ENCODE measurements at places on chromosomes 7 and 10.

DNA sequence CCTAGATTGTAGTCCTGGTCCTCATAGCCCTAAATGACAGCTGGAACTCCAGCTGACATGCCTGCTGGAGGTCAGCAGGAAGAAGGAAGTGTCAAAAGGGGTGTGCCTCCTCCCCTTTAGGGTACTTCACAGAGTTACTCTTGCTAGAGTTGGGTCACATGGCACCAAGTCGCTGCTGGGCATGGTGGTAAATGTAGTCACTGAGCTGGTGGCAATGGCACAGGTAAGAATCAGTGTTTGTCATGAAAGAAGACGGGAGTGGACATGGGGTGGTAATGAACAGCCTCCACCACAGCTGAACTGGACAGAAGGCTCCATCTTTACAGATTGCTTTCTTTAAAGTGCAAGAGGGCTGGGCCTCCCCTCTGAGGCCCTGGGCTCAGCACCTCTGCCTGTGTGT lies 122.3 kb downstream of the ACTR3B start:
- ATAC-seq, result no peak

DNA sequence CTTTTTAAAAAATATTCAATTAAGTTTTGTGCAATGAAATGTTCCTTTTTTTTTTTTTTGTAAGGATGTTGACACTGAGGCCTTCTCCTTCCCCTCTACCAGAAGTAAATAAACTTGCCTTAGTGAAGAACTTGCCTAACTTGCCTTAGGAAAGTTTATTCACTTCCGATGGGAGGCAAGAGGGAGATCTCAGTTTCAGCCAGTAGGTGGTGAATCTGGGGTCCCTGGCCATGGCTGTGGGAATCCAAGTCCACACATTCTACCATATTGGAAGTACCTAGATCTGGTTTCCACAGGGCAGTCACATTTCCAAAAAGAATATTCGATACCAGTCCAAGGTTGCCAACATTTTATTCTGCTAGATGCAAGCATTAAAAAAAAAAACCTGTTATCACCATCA lies 270.9 kb downstream of the CCSER2 start:
- no peak for ATAC-seq

DNA sequence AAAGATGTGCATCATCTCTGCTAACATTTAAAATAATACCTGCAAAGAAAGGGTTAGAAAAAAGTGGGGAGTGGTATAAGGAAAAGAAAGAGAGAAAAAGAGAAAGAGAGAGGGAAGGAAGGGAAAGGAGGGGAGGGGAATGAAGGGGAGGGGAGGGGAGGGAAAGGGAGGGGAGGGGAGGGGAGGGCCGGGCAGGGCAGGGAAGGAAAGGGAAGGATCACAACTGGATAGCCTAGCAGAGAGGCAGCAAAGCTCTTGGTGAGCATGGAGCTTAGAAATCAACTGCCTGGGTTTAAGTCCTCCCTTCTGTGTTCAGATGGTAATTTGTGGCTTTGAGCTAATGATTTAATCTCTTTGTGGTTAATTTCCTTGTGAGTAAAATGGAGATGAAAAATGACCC lies 5.4 kb upstream of the FAM237B start:
- no peak for ATAC-seq

- ATAC-seq, result no peak
These were observed 175.6 kb upstream of the VWC2 start for GRCh38 chr7:49597805-49598204.

GRCh38 chr10:38600696-38601095 lies 506.6 kb downstream of the ZNF37A start:
- ATAC-seq, result no peak

GRCh38 chr7:137593115-137593711 lies 249.7 kb upstream of the PTN start:
- no peak for ATAC-seq

GRCh38 chr10:55263327-55263726 lies 462.3 kb upstream of the PCDH15 start:
- ATAC-seq, result no peak

DNA sequence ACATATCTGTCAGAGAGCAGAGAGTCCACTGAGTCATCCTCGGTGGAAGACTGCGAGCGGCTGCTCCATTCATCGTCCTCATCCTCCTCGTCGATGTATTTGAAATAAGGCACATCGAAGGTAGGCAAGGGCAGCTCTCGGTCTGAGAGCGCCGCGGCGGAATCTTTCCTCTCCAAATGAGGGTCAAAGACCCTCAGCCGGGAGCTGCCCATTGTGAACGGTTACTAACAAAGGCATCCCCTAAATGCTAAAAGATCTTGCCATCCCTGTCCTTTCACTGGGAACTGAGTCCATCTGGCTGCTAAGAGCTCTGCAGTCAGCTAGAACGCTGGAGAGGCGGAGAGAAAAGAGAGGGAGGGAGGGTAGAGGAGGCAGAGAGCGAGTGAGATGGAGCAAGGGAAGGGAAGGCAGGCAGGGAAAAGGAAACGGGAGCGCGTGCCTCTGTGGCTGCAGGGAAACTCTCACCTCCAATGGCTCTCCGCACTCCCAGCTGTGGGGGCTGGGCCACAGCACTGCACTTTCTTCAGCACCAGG lies 163.4 kb downstream of the RAPGEF5 start:
- no peak for ATAC-seq

DNA sequence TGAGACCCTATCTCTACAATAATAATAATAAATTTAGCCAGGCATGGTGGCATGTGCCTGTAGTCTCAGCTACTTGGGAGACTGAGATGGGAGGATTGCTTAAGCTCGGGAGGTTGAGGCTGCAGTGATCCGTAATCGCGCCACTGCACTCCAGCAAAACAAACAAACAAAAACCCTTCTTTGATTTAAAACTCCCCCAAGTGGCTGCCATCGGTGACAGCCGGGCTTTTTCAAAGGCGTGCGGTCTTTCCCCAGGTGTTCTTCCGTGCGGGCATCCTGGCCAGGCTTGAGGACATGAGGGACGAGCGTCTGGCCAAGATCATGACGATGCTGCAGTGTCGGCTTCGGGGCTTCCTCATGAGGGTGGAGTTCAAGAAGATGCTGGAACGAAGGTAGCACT lies 1.9 kb upstream of the MYH16 start:
- ATAC-seq, result no peak

DNA sequence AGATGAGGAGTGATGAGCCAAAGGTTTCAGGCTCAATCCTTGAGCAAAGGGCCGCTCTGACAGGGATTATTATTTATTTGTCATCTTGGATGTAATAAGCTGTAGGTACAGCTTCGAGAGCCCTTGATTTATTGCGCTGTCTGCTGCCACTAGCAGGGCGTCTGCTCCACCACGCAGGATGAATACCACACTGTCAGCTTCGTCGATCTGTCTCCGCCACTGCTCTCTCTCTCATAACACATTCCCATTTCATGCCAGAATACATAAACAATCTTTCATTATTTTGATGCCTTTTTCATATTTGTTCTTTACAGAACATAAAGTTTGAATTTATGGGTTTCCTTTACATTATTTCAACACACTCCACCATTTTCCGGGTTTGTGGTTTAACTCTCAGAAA lies 276.6 kb downstream of the LRMDA start:
- no peak for ATAC-seq

DNA sequence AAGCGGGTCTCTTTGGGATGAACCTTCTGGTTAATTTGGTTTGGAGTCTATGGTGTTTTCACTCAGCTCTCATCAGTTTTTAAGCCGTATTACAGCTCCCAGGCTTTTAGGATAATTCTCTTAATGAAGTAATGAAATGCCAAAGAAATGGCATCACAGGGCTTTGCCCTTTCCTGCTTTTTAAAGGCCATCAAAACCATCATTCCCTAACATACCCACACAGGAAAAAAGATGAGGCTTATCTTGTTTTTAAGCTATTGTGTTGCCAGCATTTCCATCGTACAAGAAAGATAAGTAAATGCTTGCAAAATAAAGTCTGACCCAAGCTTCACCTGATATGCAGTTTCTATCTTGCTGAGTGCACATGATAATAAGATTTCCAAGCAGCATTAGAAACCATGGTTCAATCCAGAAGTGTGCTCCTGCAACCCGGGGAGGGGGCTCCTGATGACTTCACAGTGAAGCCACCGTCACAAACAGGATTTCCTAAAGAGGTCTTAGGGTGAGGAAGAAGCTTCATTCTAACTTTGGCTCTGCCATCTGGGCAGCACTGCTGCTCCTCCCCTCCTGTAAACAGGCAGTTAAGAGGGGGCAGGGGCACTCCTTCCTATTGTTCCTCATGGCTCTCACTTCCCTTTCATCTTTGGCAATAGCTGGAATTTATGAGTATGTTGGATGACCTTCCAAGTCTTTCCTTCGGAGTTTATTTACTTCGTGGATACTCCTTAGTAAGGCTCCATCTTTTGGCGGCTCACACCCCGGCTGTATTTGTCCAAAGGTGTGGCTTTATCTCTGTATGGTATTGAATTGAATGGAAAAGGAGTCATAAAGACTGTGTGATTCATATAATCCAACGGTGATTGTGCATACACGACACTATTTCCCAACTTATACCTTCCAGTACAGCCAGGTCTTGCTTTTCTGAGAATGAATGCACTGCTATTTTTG lies 55.2 kb upstream of the FAM133B start:
- ATAC-seq, result peak; percentile 44

DNA sequence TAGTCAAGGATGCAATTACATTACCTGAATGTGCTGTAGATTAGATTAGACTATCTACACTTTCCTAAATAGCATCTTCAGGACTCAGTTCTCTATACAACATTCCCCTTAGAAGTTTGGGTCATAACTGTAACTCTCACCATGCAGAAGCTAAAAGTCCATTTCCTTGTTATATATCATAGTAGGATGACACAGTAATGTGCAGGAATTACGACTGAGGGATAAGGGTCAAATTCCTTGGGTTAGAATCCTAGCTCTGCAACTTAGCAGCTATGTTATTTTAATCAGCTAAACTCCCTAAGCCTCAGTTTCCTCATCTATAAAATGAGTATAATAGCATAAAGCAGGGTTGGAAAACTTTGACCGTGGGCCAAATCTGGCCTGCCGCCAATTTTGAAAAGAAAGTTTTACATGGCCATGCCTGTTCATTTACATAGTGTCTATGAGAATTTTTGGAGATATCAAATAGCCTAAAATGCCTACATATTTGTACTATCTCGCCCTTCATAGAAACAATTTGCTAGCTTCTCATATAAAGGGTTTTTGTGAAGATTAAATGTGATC lies 14.8 kb downstream of the NRCAM start:
- ATAC-seq, result no peak

- ATAC-seq, result no peak
These were observed 34.5 kb upstream of the EGR2 start for GRCh38 chr10:62850646-62851045.

DNA sequence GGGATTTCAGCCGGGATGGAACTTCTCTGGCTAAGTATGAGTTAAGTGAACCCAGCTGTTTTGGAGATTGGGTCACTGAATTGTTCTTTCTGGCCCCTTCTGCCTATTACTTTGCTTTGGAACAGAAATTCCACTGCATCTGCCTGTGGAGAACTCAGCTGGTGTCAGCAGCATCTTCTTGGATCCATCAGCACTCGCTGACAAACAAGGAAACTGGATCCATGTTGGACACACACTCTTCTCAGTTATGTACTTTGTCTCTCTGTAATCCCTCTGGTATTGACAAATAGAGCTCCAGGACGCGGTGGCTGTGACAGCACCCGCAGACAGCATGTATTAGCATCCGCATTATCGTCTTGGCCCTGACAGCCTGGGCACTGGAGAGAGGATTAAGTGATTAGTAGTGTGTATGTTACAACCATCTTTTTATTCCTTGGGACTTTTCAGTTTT lies 73.0 kb upstream of the BMPER start:
- peak; percentile 65 for ATAC-seq

- ATAC-seq, result peak; percentile 83
These were observed 236.8 kb downstream of the FRMD4A start for GRCh38 chr10:14093730-14094484.

- ATAC-seq, result no peak
These were observed 152.3 kb upstream of the STEAP4 start for GRCh38 chr7:88458946-88459345.

DNA sequence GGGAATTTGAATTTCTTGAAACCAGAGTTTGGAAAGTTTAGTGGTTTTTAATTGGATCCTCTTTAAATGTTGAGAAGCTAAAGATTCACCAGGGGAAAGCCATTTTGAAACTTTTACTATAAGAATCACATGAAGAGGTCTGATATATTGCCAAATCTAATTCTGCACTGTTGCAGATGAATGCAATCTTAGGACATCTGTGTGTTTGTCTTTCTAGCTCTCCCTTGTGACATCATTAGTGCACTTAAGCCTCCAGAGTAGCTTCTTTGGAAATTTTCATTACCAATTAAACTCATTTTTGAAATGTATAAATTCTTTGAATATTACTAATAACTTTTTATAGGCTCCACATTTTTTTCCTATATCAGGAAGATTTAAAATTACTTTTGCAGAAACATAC lies 160.2 kb downstream of the BICC1 start:
- peak; percentile 34 for ATAC-seq

DNA sequence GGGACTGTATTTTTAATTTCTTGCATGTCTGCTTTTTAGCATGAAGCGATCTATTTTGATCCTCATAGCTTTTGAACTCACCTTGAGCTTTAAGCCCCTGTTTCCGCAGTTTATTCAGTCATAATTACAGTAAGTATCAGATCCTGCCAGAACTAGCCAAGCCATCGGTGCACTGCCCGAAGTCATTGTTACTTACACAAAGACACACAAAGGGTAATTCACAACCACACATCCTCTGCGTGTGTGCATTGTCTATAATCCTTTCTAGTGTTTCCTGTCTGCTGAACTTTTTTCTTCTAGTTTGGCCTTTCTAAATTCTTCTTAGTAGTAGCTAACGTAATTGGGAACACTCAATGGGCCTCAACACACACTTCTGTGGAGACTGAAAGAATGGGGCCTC lies 133.0 kb downstream of the SFMBT2 start:
- no peak for ATAC-seq

- no peak for ATAC-seq
These were observed 297.2 kb upstream of the KAT6B start for GRCh38 chr10:74529205-74529604.

GRCh38 chr7:103025341-103025740 lies 49.3 kb downstream of the FBXL13 start:
- ATAC-seq, result no peak

GRCh38 chr7:151632750-151633515 lies 113.2 kb upstream of the RHEB start:
- ATAC-seq, result no peak
